NCI-H2029 treated with DMSO at 0.1 percent for 48 hours (cell line): ENCODE measurements at places on chromosomes 5 and 9.

- DNase-seq = no peak
These were observed 143.4 kb upstream of the OTULINL start for GRCh38 chr5:14438195-14438606.

DNA sequence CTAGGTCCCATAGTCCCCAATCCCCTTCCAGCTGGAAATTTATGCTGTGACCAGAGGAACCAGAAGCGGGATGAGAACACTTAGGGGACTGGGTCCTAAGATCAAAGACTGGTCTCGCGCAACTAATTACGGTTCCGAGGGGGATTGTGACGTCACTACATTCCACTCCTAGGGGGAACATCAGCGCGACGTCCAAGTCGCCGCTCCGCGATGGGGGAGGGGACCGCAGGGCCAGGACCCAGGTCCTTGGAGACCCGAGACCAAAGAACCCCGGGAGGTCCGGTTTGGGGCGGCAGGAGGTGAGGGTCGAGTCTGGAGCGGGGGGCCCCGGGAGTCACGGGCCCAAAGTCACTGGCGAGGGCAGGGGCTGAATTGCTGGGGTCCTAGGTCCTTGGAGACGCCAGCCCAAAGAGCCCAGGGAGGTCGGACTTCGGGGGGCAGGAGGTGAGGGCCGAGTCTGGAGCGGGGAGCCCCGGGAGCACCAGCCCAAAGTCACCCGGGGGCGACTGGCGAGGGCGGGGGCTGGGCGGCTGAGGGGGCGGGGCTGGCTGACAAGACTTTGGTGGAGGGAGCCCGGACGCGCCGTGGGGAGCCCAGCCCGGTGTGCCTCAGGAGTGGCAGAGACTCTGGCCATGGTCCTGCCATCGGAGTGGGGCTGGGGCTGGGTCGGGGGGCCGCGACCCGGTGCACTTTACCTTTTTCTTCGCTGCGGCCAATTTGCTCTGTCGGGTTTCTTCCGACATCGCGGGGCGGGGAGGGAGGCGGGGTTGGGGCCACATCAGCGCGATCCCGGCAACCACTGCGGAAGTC lies at the start of gene GOLGA2:
GOLGA2 (minus strand) TSS at position 810 of the 810 bp plus-strand sequence; CDS start at position 779, 31 bp downstream.
- no peak for DNase-seq

DNA sequence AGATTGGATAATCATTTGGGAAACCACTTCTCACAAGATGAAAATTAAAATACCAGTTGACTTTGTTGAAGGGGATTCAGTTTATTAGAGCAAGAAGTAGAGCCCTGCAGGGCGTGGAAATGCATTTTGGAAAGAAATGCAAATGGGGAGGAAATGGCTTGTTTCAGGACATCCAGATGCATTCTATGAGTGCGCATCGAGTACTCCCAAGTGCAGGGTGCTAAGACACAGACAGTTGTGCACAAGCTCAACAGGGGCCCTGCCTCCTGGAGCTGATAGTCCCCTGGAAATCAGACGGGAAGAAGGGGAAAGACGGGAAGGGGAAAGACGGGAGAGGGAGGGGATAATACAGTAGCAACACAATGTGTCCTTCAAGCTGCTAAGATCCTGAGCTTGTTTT lies 64.0 kb downstream of the NSUN2 start:
- DNase-seq = no peak

- no peak for DNase-seq
These were observed 139.5 kb upstream of the SLC27A6 start for GRCh38 chr5:128825826-128826225.

DNA sequence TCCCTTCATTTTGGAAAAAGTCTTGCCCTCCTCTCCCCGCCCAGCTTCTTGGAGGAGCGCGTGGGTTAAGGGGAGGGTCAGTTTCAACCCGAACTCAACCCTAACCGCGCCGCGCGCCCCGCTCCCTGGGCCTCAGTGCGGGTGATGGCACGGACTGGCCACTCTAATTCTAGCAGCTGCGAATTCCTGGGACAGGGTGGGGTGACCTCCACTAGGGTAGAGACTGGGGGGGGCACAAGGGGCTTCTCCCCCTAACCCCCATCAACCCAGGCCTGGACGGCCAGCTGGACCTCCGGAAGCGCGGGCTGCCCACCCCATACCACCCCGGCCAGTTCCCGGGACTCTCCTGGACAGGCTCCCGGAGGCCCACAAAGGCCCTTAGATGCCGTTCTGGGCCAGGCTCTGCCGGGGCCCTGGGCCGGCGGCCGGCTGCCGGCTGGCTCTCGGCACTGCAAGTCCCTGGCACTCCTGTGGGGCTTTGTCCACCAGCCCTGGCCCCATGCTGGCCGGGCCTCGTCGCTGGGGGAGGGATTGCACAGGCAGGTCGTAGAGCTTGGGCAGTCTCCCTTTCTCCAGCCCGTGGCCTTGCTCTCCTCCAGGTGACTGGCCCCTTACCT lies 7.2 kb upstream of the PSD2 start:
- no peak for DNase-seq

DNA sequence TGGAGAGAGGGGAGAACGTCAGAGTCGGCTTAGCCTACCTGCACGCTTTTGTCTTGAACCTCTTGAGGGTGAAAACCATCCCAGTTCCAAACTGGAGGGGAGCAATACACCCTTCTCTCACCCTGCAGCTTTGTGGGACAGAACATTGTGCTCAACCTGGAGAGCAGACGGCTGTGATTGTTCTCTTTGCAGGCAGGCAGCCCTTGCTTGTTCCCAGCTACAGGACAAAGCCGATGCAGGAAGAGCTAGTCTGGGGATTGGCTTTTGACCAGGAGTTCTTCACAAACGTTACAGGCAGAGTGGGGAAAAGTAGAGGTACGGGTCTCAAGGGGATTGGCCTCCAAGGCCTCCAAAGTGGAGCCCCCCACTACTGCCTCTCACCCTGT lies 33.9 kb upstream of the ARHGAP26 start:
- no peak for DNase-seq

- no peak for DNase-seq
These were observed 850 bp upstream of the CCL19 start for GRCh38 chr9:34691936-34692315.

DNA sequence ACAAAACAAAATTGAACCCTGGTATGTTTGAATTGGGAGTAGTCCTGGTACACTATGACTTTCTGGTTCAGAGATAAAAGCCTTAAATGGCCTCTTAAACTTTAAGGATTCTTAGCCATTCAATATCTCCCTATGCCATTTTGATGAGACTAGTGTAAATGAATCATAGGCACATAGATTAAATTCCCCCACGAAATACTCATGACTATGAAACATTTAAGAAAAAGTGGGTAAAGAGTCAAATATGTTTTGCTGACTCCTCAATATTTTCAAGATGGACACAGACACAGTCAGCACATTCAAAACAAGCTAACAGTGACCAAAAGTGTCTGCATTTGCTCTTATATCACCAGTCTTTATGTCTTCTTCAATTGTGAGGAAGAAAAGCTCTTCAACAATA lies 278.3 kb downstream of the PDE4D start:
- DNase-seq = no peak

DNA sequence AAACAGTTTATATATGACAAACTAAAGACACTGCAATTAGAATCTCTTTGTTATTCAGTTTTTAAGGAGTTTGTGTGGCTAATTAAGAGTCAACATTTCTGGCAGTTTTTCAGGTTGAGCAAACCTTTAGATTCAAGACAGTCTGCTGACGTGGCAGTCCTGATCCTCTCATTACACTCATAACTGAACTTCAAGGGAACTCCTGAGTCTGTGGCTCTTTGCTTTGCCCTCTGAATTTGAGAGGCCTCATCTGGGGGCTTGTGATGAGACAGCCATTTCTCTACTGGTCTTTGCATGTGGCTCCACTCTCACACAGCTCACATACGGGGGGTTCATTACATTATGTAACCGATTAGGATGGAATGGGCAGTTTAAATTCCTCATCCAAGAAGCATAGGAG lies 182.9 kb upstream of the MEF2C start:
- DNase-seq = no peak

DNA sequence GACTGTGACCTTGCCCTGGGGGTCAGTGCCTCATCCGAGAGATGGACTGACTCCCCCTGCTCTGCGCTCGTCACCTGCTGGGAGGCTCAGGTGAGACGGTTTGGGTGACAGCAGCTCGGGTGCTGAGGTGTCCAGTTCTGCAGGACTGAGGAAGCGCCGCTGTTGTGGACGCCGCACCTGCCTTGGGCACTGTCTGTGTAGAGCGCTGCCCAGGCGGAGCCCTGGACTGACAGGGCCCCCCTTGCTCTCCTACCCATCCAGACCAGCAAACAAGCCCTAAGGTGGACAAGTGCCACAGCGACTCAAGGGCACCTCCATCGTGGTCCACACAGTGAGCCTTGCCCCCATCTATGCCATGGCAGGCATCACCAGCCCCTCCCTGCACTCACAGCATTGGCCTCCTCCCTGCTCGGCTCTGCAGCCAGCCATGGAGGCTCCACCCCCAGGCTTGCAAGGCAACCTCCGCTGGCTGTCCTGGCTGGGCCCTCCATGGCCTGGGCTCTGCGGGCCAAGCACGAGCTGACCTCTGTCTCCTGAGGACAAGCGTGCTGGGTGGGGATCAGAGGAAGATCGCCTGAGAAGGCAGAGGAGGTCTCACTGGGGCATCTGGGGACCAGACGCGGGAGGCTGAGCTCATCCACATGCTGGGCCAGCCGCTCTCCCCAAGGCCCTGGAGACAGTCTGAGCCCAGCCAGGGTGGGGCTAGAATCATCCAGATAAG lies 87.1 kb upstream of the COL5A1 start:
- no peak for DNase-seq

DNA sequence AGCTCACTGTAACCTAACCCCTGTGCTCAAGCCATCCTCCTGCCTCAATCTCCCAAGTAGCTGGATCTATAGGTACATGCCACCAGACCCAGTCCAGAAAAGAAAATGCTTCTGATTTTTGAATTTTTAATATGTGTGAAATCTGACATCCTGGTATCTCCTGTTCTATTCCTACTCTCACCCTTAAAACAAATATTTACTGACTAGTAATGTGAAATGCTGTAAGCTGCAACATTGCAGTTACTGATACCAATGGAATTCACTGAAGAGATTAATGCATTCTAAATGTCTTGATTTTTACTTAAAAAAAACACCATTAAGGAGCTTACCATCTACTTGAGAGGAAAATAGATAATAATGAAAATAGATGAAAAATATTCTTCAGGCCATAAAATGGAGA lies 162.7 kb upstream of the TSLP start:
- no peak for DNase-seq

DNA sequence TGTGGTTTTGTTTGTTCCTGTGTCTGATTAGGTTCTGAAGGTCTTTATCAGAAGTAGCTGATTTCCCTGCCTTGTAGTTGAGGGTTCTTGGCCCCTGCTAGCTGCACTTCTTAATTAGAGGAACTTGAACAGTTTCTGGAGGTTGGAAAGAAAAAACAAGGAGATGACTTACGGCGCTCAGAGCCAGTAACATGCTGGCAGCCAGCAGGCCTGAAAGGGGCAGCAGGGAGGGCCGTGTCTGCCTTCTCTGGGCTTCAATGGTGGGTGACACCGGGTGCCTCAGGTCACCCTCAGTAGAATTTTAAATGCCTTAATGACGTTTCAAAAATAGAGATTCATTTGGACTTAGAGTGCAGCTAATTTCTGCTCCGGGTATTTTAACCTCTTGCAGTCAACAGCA lies 15.8 kb downstream of the UBE2QL1 start:
- DNase-seq = no peak

DNA sequence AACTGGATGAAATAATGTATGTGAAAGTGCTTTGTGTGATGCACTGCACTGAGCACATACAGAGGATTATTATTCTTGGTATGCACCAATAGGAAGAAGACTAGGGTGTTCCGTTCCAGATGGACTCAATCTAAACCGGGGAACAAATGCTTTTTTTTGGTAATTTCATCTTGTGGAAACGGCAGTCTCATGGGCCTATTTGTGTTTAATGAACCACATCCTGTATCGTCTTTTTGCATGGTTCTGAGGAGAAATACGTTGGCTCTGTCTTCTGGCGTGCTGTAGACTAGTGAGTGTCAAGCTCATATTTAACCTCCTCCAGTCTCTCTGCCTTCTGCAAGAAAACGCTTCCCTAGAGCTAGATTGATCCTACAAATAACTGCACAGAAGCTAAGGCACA lies 30.0 kb downstream of the TRIM32 start:
- no peak for DNase-seq

DNA sequence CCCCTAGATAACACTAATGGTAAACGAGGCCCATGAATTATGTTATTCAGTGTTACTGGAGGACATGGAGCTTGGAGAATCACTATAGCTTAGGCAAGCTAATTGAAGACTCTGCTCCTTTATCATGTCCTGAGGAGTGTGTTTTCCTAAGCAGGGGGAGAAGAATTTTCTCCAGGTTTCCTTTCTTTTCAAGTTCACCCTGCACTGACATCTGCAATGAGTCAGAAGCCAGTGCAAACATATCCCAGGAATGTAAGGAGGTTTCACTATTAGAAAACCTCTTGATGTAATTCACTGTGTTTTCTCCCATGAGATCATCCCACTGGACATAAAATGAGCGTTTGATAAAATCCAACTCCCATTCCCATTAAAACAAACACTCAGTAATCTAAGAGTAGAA lies 75.6 kb downstream of the DMRT2 start:
- DNase-seq = no peak

DNA sequence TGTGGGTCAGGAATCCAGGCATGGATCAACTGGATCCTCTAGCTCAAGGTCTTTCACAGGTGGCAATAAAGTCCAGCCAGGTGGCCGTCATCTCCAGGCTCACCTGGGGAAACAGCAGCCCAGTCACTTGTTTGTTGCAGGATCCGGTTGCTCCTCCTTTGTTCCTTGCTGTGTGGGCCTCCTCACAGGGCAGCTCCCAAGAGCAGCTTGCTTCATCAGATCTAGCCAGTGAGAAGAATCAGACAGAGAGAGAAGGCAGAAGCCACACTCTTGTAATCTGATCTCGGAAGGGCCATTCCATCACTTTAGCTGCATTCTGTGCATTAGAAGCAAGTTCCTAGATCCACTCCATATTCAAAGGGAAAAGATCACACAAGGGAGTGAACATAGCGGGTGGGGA lies 3.2 kb upstream of the HSD17B3 start:
- no peak for DNase-seq

DNA sequence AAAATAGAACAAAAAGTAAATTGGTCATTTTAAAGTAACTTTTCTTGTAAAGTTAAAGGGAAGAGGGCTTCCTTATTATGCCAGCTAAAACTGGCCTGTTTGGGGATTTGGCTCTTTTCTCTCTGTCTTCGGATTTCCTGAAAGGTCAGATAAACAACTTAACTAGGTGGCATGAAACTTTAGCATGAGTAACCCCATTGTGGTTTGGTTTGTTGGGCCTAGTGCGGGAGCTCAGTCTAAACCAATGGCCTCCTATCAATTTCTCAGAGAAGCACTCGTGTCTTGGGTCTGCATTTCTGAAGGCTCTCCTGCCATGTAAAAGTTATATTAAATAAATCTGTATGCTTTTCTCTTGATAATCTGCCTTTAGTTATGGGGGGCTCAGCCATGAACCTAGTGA lies 48.5 kb upstream of the ANKH start:
- no peak for DNase-seq

- DNase-seq = no peak
These were observed 225.9 kb downstream of the SEC61B start for GRCh38 chr9:99447951-99448350.

DNA sequence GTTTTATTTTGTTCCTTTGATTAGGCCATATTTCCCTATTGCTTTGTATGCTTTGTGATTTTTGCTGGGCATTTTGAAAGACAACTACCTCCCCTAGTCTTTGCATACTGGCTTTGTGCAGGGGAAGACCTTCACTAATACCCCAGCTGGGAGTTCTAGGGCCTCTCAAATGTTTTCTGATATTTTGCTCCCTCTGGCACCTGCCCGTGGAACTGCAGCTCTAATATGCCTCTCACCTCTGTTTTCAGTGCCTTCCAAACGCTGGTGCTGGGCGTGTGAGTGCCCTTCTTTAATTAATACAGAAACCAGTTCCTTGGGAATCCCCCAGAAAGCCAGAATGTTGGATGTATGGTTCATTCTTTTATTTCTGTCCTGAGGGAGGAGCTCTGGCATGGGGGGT lies 204.5 kb downstream of the COMMD10 start:
- DNase-seq = no peak
